Activated naive CD4-positive, alpha-beta T cell treated with anti-CD3 and anti-CD28 coated beads, Interleukin-2, amount 50 U/mL, for 72 hours (primary cell): ENCODE measurements at places on chromosomes 3 and 15.

DNA sequence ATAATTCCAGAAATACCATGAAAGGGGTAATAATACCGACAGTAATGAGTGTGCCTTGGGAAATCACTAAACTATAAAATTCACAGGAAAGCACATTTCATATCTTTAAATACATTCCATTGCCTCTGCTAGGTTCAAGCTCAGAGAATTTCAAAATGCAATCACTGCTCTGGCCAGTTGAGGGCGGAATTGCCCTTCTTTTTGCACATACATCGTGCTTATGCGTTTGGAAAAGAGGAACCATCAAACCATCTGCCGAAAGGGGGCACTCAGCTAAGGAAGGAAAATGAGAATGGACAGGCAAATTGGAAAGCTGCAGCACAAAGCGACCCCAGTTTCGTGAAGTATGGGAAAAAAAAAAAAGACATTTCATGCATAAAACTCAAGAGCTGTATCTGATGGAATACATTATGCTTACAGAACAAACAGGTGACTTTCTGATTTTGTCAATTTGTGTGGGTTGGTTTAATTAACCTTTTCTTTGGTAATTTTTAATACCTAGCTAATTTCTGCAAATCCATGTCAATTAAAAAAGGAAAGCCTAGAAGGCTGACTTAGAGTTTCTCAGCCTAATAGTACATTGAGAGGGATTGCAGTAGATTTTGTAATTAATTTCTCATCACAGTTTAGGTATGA lies 61.4 kb downstream of the TUSC7 start:
- DNase-seq = no peak

DNA sequence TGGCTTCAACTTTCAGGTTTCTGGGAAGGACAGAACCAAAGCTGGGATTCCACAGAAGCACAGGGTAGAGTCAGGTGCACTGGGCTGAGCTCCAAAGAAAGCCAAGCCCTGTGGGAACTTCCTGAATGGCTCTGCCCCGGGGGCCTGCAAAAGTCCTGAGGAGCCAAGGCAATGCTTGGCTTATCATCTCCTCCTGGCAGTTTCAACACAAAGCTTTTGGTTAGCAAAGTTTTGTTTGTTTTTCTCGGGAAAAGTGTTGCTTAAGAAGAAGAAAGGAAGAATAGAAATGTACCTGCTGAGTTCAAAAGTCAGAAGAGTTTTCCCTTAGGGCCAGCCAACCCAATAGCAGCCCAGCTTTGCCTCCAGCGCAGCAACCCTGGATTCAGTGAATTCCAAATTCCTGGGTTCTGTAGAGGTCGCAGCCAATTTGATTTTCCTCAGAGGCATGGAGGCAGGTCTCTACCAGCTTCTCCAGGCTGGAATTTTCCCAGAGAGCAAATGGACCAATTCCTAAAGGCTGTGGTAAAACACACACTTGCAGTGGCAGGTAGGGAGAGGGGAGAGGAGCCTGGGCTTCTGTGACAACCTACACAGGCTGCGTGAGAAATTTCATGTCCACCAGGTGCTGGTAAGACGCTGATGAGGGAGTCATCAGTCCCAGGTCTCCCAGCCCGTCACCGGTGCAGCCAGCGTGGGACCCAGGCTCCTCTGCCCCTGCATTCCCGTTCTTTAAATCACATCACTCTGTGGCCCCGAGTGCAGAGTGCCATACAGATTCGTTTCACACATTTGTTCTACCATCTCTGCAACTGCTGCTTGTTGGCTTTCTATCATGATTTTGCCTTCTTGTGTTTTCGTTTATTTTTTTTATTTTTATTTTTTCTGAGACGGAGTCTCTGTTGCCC lies 54.3 kb upstream of the SNRPA1 start:
- DNase-seq = no peak

- DNase-seq = no peak
These were observed 16.8 kb upstream of the MCCC1 start for GRCh38 chr3:183116025-183116614.

- DNase-seq = no peak
These were observed 23.4 kb downstream of the BOC start for GRCh38 chr3:113234688-113235260.

DNA sequence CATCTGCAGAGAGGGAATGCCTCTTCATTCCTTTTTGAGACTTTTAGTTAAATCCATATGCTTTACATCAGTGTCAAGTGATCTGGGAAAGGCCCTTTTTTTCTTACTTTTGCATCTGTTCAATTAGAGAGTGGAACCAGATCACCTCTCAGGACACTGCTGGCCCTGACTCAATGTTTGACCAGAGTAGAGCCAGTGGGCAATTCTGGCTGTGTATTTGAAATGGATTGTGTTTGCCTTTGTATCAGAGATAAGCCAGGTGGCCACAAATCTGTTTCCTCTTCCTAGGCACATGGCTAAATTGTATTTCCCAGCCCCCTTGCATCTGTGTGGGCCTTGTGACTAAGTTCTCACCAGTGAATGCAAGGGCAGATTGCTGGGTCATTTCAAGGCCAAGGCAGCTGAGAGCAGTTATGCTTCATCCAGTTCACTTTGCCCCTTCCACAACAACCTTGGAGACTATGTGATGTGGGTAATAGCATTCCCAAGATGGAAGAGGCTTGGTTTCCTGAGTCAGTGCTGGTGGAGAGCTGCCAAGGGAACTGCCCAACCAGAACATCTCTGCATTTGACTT lies 75.6 kb upstream of the CACNA2D3 start:
- DNase-seq = no peak

GRCh38 chr15:47872869-47873432 lies 155.6 kb downstream of the SEMA6D start:
- no peak for DNase-seq

- no peak for DNase-seq
These were observed 37.0 kb upstream of the P2RY1 start for GRCh38 chr3:152797751-152798432.

GRCh38 chr3:184380185-184380626 lies 352 bp downstream of the CHRD start:
- DNase-seq = no peak

DNA sequence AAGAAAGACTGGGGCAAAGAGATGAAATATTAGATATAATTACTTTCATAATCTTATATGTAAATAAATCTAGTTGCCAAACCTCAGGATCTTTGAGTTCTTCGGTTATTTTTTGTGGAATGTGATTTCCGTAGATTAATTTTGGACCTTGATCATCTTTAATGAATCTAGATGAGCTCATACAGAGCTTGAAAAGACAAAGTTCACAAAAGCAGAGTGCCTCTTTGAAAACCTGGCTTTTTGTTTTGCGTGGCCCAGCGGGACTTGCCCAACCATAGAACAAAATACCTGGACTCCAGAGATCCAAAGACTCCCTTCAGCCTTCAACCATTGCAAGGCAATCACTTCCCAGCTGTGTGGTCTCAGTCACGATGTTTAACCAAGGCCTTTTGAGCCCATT lies 54.8 kb upstream of the CHST2 start:
- no peak for DNase-seq

DNA sequence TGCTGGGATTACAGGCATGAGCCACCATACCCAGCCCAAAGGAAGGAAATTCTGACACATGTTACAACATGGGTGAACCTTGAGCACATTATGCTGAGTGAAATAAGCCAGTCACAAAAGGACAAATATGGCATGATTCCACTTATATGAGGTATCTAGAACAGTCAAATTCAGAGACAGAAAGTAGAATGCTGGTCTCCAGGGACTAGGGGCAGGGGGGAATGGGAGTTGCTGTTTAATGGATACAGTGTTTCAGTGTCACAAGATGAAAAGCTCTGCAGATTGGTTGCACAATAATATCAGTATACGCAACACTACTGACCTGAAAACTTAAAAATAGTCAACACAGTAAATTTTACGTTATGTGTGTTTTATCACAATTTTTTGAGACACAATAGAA lies 4.1 kb downstream of the SPATA12 start:
- DNase-seq = no peak

DNA sequence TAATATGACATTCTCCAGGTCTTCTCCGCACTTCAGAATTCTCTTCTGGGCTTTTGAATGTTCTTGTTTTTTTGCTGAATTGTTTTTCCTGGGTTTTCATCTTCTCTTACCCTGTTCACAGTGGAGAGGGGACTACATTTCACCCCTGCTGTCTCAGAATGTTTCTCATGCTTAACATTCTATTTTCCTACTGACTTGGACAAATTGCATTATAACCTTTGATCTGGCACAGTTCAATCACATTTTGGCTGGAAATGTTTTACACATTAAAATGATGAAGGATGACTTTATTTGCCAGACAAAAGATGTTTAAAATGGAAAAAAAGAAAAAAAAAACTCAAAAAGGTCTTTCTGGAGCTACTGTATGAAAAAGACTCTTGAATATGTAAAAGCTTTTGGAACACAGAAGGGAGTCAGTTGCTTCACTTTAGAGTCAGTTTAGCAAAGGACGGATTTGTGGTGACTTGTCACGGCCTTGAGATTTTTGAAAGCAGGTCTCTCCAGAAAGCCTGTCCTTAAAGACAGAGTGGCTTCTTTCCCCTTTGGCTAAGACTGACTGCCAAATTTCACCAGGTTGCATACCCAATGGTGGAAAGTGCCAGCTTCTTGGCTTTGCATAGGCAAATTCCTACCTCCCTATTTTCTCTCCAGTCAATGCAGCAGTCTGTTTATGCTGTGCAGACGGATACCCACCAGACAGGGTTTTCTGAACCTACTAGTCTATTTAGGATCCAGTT lies 401.0 kb upstream of the TBL1XR1 start:
- DNase-seq = no peak

- DNase-seq = no peak
These were observed 18.5 kb upstream of the SENP5 start for GRCh38 chr3:196849180-196849741.

GRCh38 chr3:127585163-127585812 lies 5.2 kb downstream of the TPRA1 start:
- DNase-seq = no peak

DNA sequence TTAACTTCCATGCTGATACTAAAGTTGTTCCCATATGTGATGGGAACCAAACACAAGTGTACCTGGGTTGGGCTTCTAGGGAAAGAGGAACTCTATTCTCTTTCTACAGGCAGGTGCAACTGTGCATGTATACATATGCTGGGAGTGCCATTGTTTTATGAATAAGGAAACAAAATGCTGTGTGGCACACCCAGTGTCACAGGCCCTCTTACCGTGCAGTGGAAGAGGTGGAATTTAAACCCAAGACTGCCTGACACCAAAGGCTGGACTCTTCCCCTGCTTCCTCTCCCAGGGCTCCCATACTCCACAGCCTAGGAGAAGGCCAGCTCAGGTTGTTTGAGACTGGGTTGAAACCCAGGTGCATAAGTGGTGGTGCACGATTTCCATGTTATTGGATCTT lies 1.9 kb upstream of the FETUB start:
- DNase-seq = no peak

DNA sequence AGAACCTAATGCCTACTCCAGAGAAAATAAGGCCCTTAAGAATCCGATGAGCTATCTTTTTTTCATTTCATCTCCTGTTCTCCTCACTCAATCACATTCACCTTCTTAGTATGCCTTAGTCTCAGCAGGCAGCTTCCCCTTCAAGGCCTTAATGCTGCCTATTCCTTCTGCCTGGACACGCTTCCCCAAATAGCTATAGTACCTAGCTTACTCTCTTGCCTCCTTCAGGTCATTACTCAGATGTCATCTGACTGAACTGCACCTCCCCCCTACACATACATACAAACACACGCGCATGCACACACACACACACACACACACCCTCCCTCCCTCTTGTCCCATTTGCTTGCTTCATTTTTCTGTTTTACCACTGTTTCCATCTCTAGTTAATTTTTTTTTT lies 191.5 kb upstream of the MLF1 start:
- DNase-seq = no peak

DNA sequence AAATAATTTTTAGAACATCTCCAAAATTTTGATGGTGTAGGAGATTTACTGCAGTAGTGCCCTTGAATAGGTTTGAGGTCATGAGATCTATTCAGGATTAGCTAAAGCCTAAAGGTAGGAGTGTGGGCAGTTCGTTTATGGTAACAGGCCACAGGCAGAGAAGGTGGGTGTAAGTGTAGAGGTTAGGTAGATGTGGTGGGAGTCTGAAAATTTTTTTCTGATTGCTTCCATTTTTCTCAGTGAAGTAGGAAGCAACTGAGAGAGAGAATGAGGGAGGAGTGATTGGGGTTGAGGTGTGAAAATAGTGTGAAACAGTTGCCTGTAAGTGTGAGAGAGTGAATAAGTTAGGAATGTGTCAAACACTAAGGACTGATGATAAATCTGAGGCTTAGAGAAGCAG lies 2.2 kb upstream of the ELL3 start:
- no peak for DNase-seq

DNA sequence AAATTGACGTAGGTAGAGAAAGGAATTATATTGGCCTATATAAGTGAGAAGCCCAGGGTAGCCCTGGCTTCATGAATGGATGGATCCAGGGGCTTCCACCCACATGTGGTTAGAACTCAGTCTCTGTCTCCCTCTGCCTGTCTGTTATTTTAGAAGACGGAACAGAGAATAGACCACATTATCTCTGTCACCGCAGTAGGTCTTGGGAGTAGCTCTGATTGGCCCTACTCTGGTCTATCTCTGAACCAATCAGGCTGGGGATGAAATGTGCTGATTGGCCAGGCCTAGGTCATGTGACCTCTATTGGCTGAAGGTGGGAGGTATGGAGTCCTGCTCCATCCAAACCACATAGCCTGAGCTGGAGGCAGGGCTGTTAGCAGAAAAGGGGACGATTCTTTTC lies 143.0 kb upstream of the PRR23C start:
- no peak for DNase-seq

DNA sequence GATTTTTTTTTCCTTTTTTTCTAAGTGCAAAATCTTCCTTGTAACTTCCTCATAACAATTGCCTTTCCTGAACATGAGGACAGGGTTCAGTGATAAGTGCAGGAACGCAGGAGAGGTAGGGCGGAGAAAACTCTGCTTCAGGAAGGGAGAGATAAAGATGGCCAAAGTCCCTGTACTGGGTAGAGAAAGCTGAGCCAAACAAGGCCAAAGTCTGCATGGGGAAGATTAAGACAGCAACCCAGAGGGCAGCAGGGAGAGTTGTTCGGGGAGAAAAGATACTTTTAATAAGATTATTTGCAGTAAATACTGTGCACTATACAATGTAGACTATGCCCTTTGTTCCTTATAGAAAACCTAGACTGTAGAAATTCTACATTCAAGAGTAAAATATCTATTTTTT lies 55.4 kb upstream of the LRRFIP2 start:
- DNase-seq = no peak
